LHCN-M2 (cell line): ENCODE measurements at places on chromosomes 6 and 20. TPM values are rescaled to one million over a fixed set of nuclear protein-coding genes. Genes with fewer than 3 reads are reported as not detected.

DNA sequence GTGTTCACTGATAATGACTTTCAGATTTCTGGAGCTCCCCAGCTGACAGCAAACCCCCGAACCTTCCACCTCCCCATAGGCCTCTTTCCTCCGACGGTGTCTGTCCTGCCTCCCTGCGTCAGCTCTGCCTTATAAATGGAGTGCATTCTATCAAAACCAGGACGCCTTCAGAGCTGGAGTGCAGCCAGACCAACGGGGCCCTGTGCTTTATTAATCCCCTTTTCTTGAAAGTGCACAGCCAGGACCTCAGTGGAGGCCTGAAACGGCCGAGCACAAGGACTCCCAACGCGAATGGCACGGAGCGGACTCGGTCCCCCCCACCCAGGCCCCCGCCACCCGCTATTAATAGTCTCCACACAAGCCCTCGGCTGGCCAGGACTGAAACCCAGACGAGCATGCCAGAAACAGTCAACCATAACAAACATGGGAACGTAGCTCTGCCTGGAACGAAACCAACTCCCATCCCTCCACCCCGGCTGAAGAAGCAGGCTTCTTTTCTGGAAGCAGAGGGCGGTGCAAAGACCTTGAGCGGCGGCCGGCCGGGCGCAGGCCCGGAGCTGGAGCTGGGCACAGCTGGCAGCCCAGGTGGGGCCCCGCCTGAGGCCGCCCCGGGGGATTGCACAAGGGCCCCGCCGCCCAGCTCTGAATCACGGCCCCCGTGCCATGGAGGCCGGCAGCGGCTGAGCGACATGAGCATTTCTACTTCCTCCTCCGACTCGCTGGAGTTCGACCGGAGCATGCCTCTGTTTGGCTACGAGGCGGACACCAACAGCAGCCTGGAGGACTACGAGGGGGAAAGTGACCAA, 42.3 kb upstream of the NAA20 start:
- peak; percentile 81 for DNase-seq

GRCh38 chr6:13924146-13924948, 405 bp upstream of the RNF182 start:
- peak; percentile 32 for DNase-seq

- no peak for DNase-seq
Observed at GRCh38 chr6:107217248-107217647, 101.9 kb upstream of the BEND3 start.

CRISP3 gene
- not detected in 2 replicates for total RNA-seq

GRCh38 chr6:118216751-118217150, 309.7 kb downstream of the SLC35F1 start:
- DNase-seq: no peak

- DNase-seq: no peak
Observed at GRCh38 chr6:44826025-44826676, 438.6 kb downstream of the CDC5L start.

GRCh38 chr6:156650896-156651390, 126.2 kb upstream of the ARID1B start:
- no peak for DNase-seq

LKAAEAR1 gene
- total RNA-seq: 0.40 and 1.7 TPM in 2 replicates

DNA sequence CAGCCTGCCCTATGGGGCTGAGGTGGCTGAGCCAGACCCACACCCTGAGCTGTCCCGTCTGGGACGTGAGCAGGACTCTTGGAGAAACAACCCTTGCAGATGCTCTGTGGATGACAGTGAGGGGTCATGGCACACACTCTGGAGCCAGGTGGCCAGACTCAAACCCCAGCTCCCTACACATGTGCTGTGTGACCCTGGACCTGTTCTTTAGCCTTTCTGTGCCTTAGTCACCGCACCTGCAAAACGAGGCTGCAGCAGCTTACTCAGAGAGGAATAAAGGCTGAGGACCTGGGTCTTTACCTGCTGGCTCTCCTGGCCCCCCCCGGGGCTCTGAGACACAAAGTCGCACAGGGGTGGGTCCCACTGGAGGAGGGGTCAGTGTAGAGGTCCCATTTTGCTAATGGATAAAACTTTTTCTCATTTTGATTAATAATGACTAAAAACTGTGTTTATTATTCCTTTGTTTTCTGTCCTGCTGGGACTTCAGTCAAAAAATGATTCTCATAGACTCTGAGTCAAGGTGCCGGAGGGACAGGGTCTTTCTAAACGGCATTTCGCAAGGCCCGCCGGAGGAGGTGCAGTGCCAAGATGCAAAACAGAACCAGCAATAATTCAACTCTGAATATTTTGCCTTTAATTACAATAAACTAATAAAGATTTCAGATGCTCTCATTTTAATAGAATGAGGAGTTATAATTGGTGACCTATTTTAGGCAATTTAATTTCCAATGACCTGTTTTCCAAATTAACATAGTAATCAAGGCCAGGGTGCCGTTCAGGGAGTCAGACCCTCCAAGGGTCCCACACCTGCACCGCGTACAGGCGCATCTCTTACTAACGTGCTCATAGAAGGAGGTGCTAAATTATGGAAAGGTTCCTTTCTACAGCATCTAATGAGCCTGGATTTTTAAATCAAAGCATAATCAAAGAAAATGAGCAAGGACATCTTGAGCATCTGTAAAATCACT, 62.4 kb downstream of the YTHDF1 start:
- no peak for DNase-seq

NFS1 gene
- total RNA-seq: 23.0 and 32.4 TPM in 2 replicates

DNA sequence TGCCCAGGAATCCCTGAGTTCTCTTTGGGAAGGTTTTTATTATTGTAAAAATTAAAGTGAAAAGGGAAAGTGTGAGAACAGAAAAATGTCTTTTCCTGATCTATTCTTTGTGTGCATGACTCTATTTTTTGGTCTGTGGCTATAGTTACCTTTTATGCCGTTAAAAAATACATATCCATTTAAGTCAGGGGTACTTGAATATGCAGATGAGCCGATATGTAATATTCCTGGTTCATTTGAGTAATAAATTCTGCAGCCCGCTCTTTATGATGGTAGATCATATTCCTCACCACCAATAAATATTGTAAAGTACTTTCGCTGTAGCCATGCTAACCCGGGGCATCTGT, 503 bp upstream of the MYT1 start:
- DNase-seq: no peak

HAO1 gene
- total RNA-seq: not detected in 2 replicates

DNA sequence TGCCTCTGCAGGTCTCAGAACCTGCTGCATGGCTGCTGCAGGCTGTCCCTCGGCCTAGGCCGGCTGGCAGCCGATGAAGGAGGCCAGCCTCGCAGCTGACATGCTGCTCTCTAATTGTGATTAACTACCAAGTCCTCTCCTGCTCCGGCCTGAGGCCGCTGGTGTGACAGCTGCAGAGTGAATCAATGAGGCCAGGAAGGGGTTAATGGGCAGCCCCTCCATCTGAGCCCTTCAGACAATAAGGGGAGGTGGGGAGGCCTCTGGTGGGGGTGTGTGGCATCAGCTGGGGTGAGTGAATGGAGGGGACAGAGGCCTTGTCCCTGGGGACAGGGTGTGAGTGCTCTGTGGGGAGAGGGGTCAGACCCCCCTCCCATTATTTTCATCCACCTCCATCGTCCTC, 34.4 kb downstream of the SLC52A3 start:
- no peak for DNase-seq

GRCh38 chr20:33148040-33148439, 19.9 kb upstream of the BPIFA2 start:
- DNase-seq: no peak

DNA sequence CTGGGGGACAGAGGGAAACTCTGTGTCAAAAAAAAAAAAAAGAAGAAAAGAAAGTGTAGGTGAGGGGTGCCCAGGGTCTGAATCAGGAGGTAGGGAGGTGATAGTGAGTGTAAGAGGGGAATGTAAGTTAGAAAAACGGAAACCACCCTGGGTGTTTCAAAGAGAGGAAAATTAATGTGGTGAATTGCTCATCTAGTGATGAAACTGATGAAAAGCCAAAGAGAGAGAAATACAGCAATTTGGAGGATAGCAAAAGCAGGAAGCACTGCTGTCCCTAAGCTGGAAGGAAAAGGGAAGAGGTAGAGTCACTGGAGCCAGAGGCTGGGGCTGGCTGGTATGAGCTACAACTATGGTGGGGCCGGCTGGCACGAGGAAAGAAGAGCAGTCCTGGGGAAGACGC, 85.0 kb upstream of the CEP85L start:
- DNase-seq: no peak

GRCh38 chr6:38681850-38682249, 21.1 kb downstream of the GLO1 start:
- DNase-seq: no peak

RBPJL gene
- not detected in 2 replicates for total RNA-seq

DNA sequence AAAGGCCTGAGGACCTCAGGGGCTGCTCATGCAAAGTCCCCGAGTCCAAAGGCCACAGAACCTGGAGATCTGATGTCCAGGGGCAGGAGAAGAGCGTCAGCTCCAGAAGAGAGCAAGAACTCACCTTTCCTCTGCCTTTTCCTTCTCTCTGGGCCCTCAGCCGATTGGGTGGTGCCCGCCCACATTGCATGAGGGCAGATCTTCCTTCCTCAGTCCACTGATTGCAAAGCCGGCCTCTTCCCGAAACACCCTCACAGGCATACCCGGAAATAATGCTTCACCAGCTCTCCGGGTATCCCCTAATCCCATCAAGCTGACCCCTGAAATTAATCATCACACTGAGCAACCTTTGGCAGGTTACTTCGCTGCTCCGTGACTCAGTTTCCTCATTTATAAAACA, 33.4 kb downstream of the SPDEF start:
- DNase-seq: no peak

DNA sequence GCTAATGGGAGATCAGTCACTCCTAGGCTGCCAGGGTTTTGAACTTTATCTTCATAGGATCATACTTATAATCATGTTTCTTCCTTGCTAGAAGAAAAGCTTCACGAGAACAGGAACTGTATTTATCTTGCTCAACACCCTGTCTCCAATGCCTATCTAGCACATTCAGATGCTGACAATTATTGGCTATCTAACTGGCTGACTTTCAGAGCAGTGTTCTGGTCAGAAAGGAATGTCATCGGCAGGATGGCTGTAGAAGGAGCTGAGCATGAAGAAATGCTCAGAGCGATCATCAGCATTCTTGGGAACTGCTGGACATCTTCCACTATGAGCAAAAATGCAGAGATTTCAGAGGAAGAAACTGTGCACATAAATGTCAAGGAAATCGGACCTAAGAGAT, 628.0 kb upstream of the NRSN1 start:
- DNase-seq: no peak

DNA sequence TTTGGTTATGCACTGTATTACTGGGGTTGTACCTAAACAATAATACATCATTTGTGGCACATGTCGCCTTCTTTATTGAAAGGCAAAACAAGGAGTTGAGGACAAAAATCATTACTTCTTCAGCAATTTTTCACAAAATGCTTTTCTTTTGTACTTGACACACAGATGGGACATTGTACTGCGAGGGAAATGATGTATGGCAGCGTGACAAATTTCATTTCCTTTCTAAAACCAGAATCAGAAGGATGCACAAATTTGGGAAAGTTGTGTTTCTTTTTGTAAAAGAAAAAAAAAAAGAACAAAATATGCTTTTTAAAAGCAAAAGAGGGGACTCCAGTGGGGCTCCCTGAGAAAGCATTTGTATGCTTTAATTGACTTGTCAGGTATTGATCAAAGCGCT, 394.0 kb upstream of the SLC35B3 start:
- no peak for DNase-seq

- DNase-seq: no peak
Observed at GRCh38 chr20:63532449-63532971, 4.7 kb downstream of the PTK6 start.

- DNase-seq: peak; percentile 59
Observed at GRCh38 chr6:67680297-67680932, 954.7 kb upstream of the ADGRB3 start.

DNA sequence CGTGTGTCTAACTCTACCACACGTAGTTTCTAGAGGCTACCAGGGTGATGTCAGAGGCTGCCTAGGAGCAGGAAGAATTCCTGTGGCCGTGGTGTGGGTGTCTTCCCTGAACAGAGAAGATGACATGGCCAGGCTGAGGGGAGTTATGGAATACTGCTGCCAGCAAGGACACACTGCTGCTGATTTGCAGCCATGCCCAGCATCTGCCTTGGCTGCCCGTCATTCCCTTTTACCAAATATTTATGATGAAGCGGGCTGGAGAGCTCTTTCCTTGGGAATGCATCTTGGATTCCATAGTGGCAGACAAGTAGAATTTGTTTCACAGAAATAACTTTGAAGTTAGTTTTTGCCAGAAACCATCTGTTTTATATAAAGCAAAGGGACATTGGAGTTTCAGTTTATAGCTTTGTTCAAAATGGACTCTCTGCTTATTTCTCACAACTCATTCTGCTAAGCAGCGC, 80.8 kb upstream of the VSTM2L start:
- DNase-seq: peak; percentile 89

- DNase-seq: peak; percentile 25
Observed at GRCh38 chr6:68718385-68719073, 83.4 kb downstream of the ADGRB3 start.

ITPR3 gene
- 48.6 and 50.1 TPM in 2 replicates for total RNA-seq

GRCh38 chr6:155881826-155882526, 426.3 kb upstream of the NOX3 start:
- DNase-seq: no peak

DNA sequence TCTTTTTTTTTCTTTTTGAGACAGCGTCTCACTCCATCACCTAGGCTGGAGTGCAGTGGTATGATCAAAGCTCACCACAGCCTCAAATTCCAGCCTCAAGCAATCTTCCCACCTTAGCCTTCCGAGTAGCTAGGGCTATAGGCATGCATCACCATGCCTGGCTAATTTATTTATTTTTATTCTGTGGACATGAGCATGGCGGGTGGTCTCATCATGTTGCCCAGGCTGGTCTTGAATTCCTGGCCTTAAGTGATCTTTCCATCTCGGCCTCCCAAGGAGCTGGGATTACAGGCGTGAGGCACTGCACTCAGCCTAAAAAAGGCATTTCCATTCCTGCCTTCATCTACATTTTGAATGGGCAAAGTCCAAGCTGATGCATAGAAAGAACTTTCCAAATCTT, 56.2 kb upstream of the BEND3 start:
- no peak for DNase-seq

ARFRP1 gene
- total RNA-seq: 49.4 and 54.8 TPM in 2 replicates

SNRPB2 gene
- total RNA-seq: 48.5 and 59.8 TPM in 2 replicates

NR2E1 gene
- total RNA-seq: not detected in 2 replicates

DNA sequence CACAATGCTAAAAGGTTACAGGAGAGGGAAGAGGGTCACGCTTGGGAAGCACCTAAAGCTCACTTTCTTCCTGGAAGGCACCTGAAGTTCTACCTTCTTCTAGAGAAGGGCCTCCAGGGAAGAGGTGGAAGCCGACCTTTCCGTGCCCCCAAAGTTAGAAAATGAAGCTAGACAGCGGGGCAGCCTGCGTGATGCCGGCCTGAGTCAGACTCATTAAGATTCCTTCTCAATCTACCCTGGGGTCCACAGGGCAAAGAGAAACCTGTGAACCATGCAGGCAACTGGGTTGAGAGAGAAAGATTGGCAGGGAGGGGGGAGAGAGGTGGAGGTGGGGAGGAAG, 54.8 kb upstream of the CCDC167 start:
- no peak for DNase-seq

HLA-DQA1 gene
- total RNA-seq: not detected in 2 replicates
